Breast epithelium (tissue), 4 donors: ENCODE measurements at places on chromosomes 5 and 9.

- no peak for DNase-seq
Measured at GRCh38 chr5:117999939-118000549, 988.3 kb downstream of the DTWD2 start.

- DNase-seq: no peak
Measured at GRCh38 chr9:123048748-123049147, 15.3 kb downstream of the GPR21 start.

GRCh38 chr9:2473681-2474080 is 147.9 kb upstream of the VLDLR start:
- DNase-seq: no peak

GRCh38 chr5:42620579-42621216 is 135.9 kb upstream of the CCDC152 start:
- no peak for DNase-seq

GRCh38 chr9:16132513-16132912 is 579.7 kb downstream of the CCDC171 start:
- DNase-seq: no peak

- DNase-seq: no peak
Measured at GRCh38 chr9:124877021-124877782, 15.3 kb downstream of the ARPC5L start.

DNA sequence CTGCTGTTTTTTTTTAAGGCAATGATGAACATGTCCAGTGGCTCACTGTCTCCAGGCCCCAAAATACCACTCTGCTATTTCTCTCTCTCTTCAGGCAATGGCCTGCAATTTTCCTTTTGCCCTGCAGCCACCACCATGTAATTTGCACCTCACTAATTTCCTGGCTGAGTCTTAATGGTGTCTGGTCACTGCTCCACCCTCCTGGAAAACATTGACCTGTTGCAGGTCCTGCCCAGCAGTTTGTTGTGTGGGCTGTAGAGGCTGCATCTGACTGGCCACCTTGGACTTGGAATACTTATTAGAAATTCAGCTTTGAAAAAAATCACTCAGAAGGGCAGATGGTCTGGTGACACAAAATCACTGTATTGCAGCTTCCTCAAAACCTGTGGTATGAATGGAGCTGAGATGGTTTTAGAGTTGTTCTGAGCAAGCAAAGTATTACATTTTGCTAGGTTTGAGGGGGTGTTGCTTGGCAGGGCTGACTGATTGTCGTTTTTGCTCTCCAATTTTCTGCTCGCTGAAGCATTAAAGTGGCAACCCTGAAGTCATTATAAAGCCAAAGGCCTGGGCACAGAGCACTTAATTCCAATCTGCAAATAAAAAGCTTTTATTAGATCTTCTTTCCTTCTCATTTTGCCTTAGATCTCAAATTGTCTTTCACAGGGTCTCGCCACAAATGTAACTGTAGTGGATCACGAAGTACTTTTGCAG is 134.8 kb downstream of the TMEM174 start:
- DNase-seq: no peak

- no peak for DNase-seq
Measured at GRCh38 chr5:111954516-111955395, 197.8 kb upstream of the NREP start.

- DNase-seq: no peak
Measured at GRCh38 chr5:151095341-151096000, 14.6 kb upstream of the TNIP1 start.

DNA sequence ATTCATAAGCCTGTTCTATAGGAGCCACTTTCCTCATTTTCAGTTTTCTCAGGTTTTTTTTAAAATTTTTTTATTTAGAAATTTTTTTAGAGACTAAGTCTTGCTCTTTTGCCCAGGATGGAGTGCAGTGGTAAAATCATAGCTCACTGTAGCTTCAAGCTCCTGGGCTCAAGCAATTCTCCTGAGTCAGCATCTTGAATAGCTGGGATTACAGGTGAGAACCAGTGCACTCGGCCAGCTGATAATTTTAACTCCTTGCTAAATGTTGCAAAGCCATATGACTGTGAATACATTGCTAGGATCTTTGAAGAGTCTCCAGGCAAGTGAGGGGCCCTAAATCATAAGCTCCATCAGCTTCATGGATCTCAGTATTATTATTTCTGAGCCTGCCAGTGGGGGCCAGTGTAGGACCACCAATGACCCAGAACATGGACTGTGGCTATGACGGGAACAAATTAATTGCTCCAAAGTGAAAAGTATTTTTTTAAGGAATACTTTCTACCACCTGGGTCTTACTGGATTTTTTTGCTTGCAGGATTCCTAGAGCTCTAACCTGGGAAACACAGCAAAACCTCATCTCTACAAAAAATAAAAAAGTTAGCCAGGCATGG is 5.7 kb upstream of the GAPVD1 start:
- DNase-seq: no peak

GRCh38 chr9:93052791-93053540 is 5.5 kb upstream of the SUSD3 start:
- DNase-seq: no peak

GRCh38 chr5:5145651-5146529 is 5.8 kb downstream of the ADAMTS16 start:
- DNase-seq: no peak

DNA sequence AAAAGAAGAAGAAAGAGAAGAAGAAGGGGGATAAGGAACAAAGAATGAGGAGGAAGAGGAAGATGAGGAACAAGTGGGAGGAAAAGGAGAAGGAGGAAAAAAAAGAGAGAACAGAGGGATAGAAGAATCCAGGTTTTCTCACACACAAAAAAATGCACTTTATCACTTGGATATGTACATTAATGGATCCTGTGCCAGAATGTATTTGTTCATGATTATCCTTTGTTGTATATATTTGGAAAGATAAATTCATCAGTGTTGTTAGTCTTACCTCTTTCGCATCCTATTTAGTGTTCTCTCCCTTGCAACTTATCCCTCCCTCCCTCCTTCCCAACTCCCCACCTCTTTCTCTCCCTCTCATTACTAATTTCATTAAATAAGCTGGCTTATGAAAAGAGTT is 298.8 kb downstream of the SLCO4C1 start:
- DNase-seq: no peak

DNA sequence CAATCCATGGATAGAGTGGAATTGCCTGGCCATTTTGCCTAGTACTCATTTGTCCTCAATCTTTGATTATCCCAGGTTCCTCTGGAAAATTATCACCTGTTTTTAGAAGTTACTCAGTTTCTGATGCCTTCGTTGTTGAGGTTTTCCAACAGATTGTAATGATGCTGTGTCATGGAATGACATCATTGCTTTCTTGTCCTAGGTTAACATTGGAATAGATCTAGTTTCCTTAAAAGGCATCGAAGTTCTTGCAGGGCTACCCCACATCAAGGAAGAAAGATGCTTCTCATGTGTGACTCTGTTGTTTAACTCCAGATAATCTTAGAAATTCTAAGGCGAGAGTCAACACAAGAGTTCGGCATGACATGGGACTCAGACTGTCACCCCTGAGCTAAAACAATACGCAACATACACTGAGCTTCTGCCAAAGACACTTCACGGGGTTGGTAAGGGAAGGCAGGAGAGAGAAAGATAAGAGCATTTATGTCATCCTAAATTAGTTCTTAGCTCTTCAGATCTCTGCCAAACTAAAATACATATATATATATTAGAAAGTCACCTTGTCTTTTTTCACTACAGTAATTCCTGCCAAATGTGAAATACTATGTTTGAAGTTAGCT is 293.2 kb upstream of the WWC1 start:
- no peak for DNase-seq

DNA sequence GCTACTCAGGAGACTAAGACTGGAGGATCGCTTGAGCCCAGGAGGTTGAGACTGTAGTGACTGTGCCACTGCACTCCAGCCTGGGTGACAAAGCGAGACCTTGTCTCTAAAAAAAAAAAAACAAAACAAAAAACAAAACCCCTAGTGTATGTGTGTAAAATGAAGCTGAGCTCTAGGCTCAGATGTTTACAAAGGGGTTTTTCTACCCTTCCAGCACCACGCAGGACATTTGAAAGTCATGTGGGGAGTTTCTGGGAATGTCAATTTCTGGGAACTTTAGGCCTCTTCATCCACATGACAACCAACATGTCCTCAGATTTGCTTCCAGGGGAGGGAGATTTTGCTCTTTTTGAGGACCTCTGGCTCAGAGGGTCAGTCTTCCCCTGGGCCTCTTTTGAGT is 42.4 kb upstream of the AIF1L start:
- no peak for DNase-seq

- no peak for DNase-seq
Measured at GRCh38 chr5:171270136-171270535, 38.9 kb upstream of the TLX3 start.

GRCh38 chr9:23322392-23322791 is 503.6 kb downstream of the ELAVL2 start:
- DNase-seq: no peak

DNA sequence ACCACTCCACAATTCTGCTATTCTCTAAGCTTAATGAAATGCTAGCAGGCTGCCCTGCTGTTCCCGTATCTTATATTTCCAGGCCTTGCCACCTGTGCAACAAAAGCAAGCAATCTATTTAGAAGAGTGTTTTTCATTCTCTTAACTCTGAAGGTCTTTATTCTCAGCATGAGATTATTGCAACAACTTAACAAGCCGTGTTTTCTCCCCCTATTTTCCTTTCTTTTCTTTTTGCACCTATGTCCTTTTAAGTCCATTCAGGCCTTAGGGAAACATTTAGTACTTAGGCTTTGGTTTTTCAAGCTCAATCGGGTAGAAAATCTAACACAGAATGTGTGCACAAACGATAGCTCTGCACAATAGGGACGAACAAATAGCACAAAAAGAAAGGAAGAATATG is 89.6 kb upstream of the DMRTA1 start:
- no peak for DNase-seq

DNA sequence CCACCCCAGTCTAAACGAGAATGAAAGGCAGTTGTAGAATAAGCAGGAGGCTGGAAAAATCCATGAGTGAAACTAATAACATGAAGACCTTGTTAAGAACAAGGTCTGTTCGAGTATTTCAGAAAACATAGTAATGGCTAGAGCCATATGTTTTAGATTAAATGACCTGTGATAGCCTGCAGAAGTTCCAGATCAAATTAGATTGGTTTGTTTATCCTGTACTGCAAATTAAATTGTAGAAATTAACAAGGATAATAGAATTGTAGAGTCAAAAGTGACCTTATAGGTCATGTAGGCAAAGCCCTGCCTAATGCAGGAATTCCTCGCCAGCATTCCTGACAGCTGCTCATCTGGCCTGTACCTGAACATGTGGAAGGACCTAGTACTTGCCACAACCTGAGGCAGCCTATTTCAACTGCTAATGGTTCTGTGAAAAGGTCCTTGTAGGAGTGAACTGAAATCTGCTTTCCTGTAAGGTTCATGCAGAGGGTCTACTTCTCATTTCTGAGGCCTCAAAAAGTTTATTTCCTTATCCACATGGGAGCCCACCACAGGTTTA is 17.2 kb downstream of the LIX1 start:
- DNase-seq: no peak

DNA sequence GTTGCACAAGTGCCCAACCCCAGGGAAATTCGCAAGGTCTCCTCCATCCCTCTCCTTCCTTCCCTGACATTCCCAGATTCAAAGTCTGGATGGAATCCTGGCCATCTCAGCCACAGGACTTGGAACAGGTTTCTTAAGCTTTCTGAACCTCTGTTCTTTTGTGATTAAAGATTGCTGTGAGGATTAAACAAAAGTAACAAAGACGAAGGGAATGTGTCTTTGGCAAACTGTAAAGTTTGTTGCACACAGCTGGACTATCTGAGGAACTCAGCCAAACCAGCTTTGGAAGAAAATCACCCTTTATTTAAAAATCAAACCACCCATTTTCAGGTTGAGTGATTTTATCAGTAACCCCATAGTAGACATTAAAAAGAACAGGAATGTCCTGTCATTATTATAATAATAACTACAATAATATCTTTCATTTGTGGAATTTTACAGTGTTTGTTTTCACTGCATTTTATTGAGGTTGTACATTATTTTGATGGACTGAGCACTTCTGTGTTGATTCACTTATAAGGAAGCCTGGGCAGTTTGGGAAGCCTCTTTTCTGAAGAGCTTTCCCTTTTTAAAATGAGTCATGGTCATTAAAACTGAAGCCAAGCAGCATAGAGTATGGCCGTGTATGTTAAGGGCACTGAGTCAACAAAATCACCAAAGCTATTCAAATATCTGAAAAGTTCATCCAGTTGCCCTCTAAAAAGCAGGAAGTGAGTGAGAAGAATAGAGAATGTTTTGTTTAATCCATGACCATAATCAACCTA is 310.2 kb downstream of the AGTPBP1 start:
- DNase-seq: no peak

DNA sequence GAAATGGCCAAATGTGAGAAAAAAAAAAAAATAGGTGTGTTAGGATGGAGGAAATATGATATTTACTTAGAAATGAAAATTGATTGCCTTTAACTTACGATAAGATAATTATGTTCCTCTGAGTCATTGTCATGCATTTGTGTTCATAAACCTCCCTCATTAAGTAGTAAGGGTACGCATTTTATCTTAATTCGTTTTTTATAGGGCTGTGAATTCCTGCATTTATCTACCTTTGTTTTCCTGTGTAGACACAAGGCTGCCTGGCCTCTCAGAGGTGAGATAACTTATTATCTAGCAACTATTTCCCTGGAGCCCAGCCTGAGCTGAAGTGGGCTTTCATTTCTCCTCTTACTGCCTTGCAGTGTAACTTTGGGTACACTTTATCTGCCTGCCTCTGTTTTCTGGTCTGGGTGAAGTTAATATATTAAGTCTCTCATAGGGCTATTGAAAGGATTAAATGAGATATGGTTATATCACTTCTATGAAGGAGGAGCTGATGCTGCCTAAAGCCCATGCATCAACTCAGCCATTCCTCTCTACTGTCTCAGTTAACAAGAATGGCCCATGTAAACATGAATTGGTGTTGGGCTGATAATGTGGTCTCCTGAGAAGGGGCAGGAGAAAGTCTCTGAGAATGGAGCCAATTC is 103.8 kb upstream of the KLF4 start:
- no peak for DNase-seq

DNA sequence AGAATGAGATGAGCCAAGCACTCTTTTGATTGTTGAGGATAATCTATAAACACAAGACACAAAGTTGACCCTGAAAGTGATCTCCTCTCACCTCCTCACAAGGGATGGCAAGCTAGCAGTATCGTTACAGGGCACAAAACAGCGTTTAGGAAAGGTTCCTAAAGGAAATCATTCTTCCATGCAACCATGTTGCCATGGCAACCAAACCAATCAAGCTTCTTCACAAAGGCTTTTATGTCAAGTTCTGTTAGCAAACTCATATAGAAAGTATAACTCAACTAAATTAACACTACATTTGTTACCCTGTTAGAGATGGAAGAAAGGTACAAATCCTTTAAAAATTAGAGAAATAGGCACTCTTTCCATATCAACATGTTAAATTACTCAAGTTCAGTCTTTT is 1016.8 kb upstream of the DMAC1 start:
- no peak for DNase-seq

DNA sequence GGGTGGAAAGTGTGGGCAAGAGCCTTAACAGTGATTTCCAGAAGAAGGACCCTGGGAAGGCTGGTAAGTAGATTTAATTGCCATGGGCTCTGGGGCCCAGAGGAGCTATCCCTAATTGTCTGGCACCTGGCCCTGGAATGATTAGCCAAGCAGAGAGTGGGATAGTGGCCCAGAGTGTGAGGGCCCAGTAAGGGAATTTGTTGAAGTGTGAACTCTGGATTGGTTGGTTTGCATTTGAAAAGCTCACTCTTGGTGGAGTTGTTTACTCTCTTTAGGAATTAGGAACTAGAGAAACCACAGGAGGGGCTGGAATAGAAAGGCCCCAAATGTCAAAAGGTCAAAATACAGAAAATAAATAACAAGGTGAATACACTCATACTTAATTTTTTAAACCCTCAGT is 207.1 kb downstream of the GABRG2 start:
- no peak for DNase-seq
